CD4-positive, alpha-beta T cell (primary cell): ENCODE measurements at places on chromosomes 6 and 20.

DNA sequence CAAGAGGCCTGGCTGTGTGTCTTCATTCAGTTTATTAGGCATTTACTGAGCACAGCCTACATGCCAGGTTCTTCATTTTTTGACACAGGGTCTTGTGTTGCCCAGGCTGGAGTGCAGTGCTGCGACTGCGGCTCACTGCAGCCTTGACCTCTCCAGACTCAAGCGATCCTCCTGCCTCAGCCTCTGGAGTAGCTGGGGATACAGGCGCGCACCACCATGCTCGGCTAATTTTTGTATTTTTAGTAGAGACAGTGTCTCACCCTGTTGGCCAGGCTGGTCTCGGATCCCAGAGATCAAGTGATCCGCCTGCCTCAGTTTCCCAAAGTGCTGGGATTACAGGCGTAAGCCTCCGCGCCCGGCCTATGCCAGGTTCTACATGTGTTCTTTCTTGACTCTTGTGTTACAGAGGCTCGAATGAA lies 601 bp upstream of the ATRN start:
- H3K27ac ChIP-seq: peak overlapping the region; percentile 9
- no peak for DNase-seq
- no peaks in the 10 kb centered on the region for H3K27me3 ChIP-seq
- peaks cover 31% of the 10 kb centered on the region for H3K4me1 ChIP-seq
- no peaks in the 10 kb centered on the region for H3K36me3 ChIP-seq

GRCh38 chr6:16551466-16551865 lies 209.8 kb downstream of the ATXN1 start:
- no peak overlapping the region for H3K27ac ChIP-seq
- H3K4me1 ChIP-seq: no peaks in the 10 kb centered on the region
- no peaks in the 10 kb centered on the region for H3K36me3 ChIP-seq
- DNase-seq: no peak
- H3K4me3 ChIP-seq: no peak overlapping the region

- H3K27me3 ChIP-seq: no peaks in the 10 kb centered on the region
- no peaks in the 10 kb centered on the region for H3K36me3 ChIP-seq
- no peak for DNase-seq
- no peak overlapping the region for H3K4me3 ChIP-seq
These were observed 224.9 kb upstream of the SYNCRIP start for GRCh38 chr6:85867595-85867994.

GRCh38 chr6:154606457-154606856 lies 96.0 kb upstream of the CNKSR3 start:
- peak; percentile 64 for DNase-seq
- peaks cover 19% of the 10 kb centered on the region for H3K4me1 ChIP-seq
- no peak overlapping the region for H3K27ac ChIP-seq
- H3K36me3 ChIP-seq: no peaks in the 10 kb centered on the region
- no peak overlapping the region for H3K4me3 ChIP-seq

GRCh38 chr6:414447-414846 lies 22.9 kb downstream of the IRF4 start:
- H3K27me3 ChIP-seq: no peaks in the 10 kb centered on the region
- no peaks in the 10 kb centered on the region for H3K4me1 ChIP-seq
- no peak for DNase-seq
- no peak overlapping the region for H3K4me3 ChIP-seq
- no peak overlapping the region for H3K27ac ChIP-seq
- H3K36me3 ChIP-seq: peaks cover 2% of the 10 kb centered on the region

GRCh38 chr20:33915726-33916331 lies 77.9 kb upstream of the RALY start:
- H3K27ac ChIP-seq: no peak overlapping the region
- peaks cover 5% of the 10 kb centered on the region for H3K4me1 ChIP-seq
- H3K36me3 ChIP-seq: no peaks in the 10 kb centered on the region
- peak; percentile 51 for DNase-seq
- no peak overlapping the region for H3K4me3 ChIP-seq

GRCh38 chr6:117440706-117441525 lies 15.2 kb upstream of the ROS1 start:
- no peak overlapping the region for H3K27ac ChIP-seq
- DNase-seq: no peak
- H3K36me3 ChIP-seq: no peaks in the 10 kb centered on the region
- H3K4me1 ChIP-seq: no peaks in the 10 kb centered on the region
- H3K27me3 ChIP-seq: peaks cover 19% of the 10 kb centered on the region

DNA sequence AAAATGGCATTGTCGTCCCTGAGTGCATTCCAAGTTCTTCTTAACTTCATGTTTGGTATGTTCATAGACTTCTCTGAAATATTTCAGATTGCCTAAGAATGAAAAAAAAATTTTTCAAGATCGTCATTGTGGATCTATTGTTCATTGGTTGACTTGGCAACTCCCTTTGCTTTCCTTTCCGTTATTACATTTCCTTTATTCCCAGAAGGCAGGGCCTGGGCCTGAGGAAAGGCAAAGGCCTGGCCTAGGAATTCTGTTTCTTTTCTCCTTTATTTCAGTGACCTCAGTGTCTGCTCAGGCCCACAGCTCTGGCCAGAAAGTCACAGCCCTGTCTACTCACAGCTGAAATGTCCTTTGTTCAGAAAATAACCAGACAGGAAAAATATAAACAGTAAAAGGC lies 401.6 kb upstream of the PLCB4 start:
- no peaks in the 10 kb centered on the region for H3K4me1 ChIP-seq
- DNase-seq: no peak
- no peaks in the 10 kb centered on the region for H3K36me3 ChIP-seq
- H3K27ac ChIP-seq: no peak overlapping the region

DNA sequence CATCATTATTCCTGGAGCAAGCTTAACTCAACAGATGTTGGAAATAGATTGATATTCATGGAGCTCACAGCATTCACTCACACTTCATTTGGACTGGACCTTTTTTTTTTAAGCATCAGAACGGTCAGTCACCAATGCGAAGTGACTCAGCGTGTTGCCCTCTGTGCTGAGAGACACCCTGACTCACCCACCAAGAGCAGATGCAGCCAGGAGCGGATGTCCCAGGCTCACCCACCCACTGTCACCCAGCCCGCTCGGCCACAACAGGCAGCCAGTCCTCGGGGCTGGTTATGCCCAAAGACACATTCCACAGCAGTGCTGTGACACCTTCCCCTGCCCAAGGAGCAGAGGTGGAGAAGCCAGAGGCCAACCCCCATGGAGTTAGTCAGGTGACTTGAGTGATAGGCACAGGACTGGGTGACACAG lies 15.7 kb downstream of the RNASET2 start:
- peaks cover 76% of the 10 kb centered on the region for H3K36me3 ChIP-seq
- no peak overlapping the region for H3K4me3 ChIP-seq
- no peaks in the 10 kb centered on the region for H3K27me3 ChIP-seq
- DNase-seq: no peak
- H3K4me1 ChIP-seq: peaks cover 41% of the 10 kb centered on the region
- no peak overlapping the region for H3K27ac ChIP-seq

GRCh38 chr20:57460781-57461465 lies 64.0 kb downstream of the CTCFL start:
- no peak overlapping the region for H3K27ac ChIP-seq
- DNase-seq: no peak
- H3K4me3 ChIP-seq: no peak overlapping the region

DNA sequence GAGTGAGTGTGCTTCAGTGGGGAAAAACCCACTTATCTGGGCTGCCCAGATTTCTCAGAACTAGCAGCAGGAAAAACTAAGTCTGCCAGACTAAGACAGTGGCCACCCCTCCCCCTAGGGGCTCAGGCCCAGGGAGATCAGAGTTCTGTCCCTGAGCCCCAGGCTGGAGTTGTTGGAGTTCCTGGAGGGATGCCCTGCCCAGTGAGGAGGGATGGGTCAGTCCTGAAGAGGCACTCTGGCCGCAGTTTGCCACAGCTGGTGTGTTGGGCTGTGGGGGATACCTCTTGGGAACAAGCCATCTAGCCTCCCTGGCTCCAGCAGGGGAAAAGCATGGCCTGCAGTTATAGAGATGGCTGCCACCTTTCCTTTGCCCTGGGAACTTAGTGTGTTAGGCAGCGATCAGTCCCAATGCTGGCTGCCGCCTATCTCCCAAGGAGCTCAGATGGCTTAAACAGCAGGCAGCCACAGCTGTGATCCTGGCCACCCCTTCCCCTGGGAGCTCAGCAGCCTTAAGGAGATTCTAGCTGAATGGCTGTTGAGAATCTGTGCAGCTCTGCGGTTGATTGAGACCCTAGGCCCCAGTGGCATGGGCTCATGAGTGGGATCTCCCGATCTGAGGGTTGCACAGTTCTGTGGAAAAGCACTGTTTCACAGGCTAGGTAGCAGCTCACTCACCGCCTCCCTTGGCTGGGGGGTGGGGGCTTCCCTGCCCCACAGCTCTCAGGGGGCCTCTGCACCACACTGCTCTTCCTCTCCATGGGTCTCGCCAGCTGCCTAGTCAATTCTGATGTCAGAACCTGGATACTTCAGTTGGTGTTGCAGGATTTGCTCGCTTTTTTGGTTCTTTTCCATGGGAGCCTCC lies 13.2 kb downstream of the SIRPG start:
- H3K36me3 ChIP-seq: peaks cover 59% of the 10 kb centered on the region
- peaks cover 58% of the 10 kb centered on the region for H3K4me1 ChIP-seq
- H3K27me3 ChIP-seq: no peaks in the 10 kb centered on the region
- H3K27ac ChIP-seq: no peak overlapping the region
- H3K4me3 ChIP-seq: no peak overlapping the region
- DNase-seq: no peak

GRCh38 chr20:51249781-51250180 lies 226.9 kb upstream of the KCNG1 start:
- no peak overlapping the region for H3K4me3 ChIP-seq
- H3K4me1 ChIP-seq: no peaks in the 10 kb centered on the region
- no peak for DNase-seq
- no peaks in the 10 kb centered on the region for H3K36me3 ChIP-seq

DNA sequence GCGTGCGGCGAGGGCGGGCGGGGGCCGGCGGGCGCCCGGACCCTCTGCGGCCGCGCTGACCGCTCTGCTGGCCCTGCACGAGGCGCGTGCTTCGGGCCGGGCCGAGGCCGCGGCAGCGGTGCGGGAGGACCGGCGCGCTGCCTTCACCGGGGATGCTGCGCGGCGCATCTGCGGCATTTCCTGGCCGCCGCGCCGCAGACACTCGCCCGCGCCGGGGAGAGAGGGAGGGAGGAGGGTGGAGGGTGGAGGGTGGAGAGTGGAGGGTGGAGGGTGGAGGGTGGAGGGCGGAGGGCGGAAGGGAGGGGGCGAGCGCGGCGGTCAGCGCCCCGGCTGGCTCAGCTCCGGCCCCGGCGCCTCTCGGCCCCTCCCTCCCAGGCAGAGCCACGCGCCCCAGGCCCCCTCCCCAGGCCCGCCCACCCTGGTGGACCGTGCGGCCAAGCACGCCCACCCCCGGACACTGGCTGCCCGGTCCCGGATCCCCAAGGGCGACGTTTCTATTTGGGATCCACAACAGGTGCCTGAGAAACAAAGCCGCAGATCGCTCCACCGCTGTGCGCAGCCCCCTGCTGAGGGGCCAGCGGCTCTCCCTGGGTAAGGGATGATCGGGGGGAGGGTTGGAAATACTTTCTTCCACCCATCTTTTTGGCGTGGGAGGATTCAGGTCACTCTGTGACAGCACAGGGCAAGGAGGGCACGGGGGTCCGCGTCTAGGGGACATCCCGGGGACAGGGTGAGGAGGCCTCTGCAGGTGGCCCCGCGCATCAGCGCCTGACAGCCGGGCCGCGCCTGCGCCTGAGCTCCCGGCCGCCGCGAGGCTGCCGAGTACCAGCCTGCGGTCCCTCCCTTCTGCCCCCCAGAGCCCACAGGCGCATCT lies 111.2 kb upstream of the BEND6 start:
- H3K27ac ChIP-seq: no peak overlapping the region
- no peaks in the 10 kb centered on the region for H3K36me3 ChIP-seq
- peaks cover 11% of the 10 kb centered on the region for H3K27me3 ChIP-seq
- H3K4me1 ChIP-seq: peaks cover 9% of the 10 kb centered on the region
- peak overlapping the region; percentile 49 for H3K4me3 ChIP-seq
- DNase-seq: peak; percentile 49

DNA sequence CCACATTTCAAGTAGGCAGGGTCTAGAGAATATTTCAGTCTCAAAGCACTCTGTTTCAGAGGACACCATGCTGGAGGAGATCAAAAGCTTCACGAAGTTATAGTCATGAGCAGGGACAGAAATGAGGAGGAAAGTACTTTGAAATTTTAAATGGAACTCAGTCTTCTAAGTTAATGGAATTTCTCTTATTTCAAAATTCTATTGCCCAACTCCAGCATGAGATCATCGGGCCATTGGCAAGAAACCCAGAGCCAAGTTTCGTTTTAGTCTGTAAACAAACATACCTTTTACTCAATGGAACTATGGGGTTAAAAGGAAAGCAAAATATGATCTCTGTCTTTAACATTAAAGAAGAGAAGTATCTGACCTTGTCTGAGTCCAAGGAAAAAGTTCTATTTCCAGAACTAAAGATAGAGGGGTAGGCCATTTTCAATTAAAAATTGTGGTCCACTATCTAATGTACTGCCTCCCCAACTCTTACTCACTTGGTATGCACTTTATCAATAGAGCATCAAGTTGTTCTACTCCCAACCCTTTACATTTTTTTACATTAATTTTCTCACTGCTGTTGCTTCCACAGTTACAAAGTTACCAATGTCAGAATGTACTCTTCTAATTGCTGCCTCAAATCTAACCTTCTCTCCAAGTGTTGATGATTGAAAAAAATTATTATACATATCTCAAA lies 235.3 kb upstream of the NRSN1 start:
- no peaks in the 10 kb centered on the region for H3K27me3 ChIP-seq
- no peak overlapping the region for H3K27ac ChIP-seq
- no peak overlapping the region for H3K4me3 ChIP-seq
- DNase-seq: no peak
- no peaks in the 10 kb centered on the region for H3K4me1 ChIP-seq

GRCh38 chr6:41492261-41492891 lies 53.8 kb upstream of the FOXP4 start:
- H3K27me3 ChIP-seq: peaks cover 6% of the 10 kb centered on the region
- H3K4me3 ChIP-seq: no peak overlapping the region
- no peak overlapping the region for H3K27ac ChIP-seq

DNA sequence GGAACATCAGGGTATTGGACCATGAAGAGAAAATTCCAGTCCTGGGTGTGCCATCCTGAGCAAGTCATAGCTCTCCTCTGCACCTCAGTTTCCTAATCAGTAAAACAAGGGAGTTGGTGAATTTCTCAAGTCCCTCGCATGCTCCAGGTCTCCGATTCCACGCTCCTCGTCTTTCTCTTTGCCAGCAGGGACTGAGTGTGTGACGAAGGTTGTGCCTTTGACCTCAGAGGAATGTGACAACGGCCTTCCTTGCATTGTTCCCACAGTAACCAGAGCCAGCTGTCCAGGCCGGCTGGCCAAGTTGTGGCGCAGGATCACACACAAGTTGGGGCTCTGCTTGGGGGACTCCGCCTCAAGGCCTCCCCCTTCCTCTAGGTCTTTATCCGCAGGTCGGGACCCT lies 217.3 kb downstream of the ATXN1 start:
- H3K4me3 ChIP-seq: no peak overlapping the region
- no peaks in the 10 kb centered on the region for H3K4me1 ChIP-seq
- peaks cover 12% of the 10 kb centered on the region for H3K36me3 ChIP-seq
- no peak overlapping the region for H3K27ac ChIP-seq
- DNase-seq: no peak
- H3K27me3 ChIP-seq: no peaks in the 10 kb centered on the region
